ENCODE measurements at places on chromosomes 13 and 19.
A peak's percentile ranks its signal among the peaks of the same experiment; 100 is the strongest.

GRCh38 chr19:848386-848921, 3.6 kb upstream of the ELANE start:
- peak; percentile 39 for DNase-seq

DNA sequence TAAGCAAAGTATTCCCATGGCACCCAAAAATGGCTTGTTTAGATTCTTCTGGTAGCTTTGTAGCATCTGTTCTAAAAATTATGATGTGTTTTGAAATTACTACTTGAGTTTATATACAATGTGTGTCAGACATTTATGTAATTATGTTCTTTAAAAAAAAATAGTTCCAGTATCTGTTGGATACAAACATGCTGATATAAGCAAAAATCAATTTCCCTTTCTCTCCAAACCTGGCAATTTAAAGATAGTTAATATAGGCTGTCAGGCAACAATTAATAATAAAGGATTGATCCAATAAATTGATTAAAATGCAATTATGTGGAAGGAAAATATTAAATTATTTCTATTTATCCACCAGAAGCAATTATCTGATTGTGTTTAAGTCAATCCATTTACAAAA, 41.7 kb downstream of the OXGR1 start:
- DNase-seq: no peak

DNA sequence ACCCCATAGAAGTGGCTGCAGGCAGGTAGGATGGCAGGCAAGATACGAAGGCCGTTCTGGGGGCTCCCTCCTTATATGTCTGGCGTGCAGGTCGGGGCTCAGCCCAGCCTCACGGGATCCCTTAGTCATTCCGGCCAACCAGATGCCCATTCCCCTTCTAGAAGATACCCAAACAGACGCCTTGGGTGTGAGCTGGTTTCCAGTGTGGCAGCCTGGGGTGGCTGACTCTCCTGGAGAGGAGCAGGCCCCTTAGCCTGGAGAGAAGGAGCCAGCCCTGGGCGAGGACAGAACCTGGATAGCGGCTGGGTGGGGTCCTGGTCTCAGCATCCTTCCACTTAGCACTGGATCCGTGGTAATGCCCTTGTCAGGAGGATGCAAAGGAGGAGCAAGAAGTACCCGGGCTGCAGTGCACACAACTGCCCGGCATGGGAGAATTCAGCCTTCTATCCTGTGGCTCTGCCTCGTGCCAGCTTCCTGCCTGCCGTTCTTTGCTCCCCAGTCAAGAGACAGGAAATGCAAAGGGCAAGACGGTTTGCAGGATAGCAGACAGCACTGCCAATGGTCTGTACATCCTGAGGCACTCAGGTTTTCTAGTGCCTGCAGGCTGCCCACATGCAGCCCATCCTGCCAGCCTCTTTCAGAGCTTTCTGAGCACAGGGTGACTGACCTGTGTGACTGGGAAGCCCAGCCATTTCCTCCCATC, 56.7 kb upstream of the WASF3 start:
- DNase-seq: peak; percentile 4

DNA sequence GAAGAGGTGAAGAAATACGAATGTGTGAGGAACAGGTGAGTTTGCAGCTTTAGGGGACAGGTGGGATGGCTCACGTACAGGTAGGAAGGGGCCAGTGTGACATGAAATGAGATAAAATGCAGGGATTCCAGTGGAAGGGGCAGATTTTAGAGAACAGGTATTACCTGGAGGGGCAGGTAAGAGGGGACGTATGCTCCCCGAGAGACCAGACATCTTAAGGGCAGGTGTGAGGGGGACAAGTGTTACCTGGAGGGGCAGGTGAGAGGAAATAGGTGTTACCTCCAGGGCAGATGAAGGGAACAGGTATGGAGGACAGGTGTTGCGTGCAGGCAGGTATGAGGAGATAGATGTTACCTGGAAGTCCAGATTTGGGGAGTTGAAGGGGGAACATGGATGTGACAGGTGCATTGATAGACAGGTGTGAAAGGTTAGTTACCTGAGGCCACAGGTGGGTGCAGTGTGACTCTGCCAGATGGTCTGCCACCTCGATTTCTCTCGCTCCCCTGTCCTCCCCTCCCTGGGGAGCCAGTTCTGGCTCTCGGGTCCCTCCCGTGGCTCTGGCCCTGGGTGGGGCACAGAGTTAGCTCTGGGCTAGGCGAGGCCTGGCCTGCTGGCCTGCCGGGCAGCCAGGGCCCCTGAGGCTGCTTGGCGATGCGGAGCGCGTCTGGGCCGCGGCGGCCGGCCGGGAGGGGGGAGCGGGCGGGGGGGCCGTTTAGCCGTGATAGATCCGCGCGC, 2.1 kb downstream of the ERFL start:
- no peak for DNase-seq

DNA sequence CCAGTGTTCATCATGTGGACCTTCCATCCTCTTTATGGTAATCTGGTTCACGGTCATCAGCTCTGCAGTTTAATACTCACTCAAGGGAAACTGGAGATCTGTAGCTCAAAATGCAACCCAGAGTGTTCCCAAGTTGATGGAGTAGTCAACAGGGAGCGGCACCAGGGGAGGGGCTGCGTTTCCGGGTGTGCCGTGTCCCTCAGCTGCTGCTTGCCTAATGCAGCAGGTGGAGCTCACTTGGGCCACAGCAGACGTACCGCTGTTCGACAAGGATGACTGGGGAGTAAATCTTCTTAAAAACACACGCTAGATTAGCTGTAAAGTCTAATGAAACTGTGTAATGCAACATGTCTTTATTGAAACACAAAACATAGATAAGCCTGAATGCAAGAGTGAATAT, 81.1 kb downstream of the TNFSF13B start:
- no peak for DNase-seq

DNA sequence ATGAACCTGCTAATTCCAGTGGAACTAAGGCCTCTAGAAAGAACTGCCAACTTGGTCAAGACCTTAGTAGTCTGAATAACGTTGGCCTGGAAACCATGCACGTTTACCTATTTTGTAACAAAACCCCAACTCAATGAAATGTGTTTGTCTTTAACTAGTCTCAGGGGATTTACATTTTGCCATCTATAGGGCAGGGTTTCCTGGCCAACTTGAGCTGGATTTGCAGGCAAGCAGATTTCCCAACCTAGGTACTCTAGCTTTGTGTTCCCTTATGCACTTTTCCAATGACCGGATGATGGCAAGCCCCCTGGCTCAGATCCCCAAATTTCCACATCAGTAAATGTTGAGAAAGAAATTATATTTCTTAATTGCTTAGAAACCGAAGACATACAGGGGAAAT, 114.5 kb downstream of the IRS2 start:
- DNase-seq: no peak

DNA sequence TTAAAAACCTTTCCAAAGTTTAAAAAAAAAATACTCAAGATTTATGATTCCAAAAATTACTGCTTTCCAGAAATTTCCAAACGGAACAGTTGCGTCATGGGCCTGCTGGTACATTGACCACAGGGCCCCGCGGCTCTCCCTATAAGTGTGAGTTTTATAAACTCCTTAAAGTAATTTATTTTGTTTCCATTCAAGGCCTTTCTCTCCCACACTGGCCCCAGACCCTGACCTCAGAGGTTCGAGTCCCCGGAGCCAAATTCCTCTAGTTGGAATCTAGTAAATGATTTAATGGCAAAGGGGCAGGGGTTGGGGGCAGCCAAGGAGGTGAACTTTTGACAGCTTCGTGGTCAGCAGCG, 97.5 kb downstream of the INSR start:
- DNase-seq: no peak

- no peak for DNase-seq
Observed at GRCh38 chr13:30576528-30576927, 41.2 kb upstream of the USPL1 start.

- no peak for DNase-seq
Observed at GRCh38 chr19:31668921-31669320, 319.7 kb upstream of the TSHZ3 start.

GRCh38 chr13:22482496-22483000, 698.2 kb upstream of the SGCG start:
- DNase-seq: no peak

- DNase-seq: no peak
Observed at GRCh38 chr19:4640247-4641000, 1.1 kb downstream of the TNFAIP8L1 start.

DNA sequence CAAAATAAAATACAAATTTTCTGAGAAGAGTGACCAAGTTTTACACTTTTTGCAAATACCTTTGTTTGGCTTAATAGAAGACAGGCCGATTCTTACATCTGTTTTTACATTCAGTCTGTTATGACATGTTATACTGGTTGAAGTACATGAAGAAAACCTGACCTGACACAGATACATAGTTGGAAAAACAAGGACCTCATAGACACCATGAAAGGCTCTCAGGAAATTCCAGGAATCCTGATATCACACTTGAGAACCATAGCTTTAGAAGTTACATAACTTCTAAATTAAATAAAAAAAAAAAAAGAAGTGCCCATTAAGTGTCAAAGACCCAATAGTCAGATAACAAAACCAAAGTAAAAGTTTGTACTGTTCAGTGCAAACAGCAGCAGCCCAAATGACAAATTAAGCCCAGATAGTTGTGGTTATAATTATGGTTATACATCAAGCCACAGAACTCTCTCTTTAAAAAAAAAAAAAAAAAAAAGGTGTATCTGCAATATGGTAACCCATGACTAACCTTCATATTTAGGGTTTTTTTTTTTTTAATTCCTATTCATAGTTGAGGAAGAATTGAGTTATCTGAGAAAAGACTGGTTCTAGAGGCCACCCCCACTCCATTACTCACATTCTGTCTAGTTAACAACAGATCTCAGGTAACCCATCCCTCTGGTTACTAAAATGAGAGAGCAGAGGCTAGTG, 19.8 kb downstream of the RBM26 start:
- no peak for DNase-seq

- DNase-seq: no peak
Observed at GRCh38 chr13:40102854-40103253, 447.4 kb downstream of the COG6 start.

GRCh38 chr13:39144941-39145533, 106.8 kb downstream of the NHLRC3 start:
- peak; percentile 23 for DNase-seq

- DNase-seq: peak; percentile 60
Observed at GRCh38 chr19:57103573-57104277, 16.1 kb upstream of the USP29 start.

DNA sequence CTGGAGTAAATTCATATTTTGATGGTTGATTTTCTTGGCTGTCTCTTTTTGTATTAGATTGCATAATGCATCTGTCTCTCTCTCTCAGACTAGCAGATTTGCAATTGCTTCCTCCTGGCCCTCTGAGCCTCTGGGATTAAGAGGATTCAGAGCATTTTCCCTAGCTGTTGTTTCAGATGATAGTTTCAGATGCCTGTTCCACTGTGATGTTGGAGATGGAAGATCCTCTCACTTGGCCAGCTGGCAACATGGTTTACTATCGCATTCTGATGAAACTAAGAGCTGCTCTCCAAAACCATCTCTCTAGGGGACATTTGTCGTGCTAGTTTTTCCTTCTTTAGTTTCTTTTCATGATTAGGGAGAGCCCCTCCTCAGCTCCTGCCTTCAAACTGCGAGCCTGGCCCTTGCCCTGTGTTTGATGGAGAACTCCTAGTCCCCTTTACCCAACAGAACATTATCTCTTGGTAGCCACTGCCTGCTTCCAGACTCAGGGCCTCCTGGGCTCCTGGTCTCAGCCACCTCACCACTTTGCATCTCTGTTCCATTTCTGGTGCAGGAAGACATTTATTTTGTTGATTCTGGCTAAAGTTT, 244.6 kb downstream of the B3GLCT start:
- DNase-seq: no peak

DNA sequence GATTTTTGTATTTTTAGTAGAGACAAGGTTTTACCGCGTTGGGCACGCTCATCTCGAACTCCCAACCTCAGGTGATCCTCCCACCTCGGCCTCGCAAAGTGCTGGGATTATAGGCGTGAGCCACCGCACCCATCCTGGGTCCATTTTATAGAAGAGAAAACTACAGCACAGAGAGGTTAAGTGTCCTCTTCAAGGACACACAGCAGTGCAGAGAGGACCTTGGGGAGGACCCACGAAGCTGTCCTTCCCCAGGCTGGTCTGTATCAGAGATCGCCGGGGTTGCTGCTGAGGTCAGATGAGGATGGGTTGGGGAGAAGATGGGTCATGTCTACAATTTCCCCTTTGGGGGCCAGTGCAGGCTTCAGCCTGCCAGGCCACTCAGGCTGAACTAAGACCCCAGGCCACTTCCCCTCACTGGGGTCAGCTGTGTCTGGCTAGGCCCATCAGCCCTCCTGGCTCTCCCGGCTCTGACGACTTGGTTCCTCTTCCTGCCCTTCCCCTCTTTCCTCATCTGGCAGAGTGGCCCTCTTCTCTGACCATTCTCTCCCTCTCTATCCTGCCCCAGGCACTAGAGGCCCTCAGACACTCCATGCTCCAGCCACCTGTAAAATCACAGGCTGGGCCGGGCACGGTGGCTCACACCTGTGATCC, 9.6 kb downstream of the MYO1F start:
- no peak for DNase-seq
